ENCODE measurements at places on chromosomes 11 and 22.

DNA sequence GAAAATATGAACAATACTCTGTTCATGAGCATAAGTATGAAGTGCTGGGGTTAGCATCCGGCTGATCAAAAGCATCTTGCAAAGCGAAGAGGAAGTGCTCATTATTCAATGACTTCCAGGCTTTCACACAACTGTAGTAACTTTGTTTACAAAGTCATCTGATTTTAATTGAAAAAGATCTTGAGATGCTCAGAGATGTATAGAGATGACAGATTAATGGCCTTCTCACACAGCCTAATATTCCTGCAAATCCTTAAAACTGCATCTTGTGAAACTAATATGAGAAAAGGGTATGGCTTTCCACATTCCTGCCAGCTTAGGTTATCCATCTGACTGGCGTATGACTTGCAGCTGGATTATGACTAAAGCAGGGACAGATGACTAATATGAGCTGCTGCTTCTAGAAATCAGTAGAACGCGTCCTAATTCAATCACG lies 125.4 kb downstream of the CASP12 start:
- no peak for DNase-seq

DNA sequence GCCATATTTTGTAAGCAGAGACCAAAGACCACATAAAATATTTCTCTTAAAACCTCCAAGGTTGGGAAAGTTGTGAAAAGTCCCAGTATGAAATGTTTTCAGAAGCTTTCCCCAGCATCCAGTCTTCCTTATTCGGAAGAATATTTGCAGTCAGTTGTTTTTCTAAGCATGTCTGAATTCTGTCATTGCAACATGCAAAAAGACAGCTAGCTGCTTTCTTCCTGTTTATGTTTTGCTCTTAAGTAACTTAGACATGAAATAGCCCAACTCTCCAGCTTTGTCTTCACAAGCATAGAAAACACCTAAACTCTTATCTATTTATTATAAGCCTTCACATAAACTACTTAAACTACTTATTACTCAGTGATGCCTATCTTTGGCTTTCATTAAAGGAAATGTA lies 57.9 kb upstream of the MMP13 start:
- DNase-seq: no peak

- DNase-seq: no peak
These were observed 36.1 kb upstream of the LRRC32 start for GRCh38 chr11:76706667-76707066.

DNA sequence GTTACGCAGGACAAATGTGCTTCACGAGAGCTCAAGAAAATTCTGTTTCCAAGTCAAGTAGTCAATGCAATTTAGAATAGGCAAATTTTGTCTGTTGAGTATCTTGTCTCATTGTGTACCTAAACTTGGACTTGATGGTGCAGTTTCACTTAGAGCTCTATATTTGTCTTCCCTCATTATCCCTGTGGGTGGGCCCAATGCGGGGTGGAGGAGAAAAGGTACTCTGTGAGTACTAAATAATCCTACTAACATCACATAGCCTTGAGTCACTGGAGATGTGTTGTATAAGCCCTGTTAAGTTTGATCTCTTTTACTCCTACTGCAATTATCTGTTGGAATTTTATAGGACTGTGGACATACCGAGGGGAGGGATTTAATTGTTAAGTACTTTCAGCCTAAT lies 331.2 kb downstream of the METTL15 start:
- DNase-seq: no peak

GRCh38 chr11:118633979-118634378 lies 26.6 kb downstream of the PHLDB1 start:
- no peak for DNase-seq

DNA sequence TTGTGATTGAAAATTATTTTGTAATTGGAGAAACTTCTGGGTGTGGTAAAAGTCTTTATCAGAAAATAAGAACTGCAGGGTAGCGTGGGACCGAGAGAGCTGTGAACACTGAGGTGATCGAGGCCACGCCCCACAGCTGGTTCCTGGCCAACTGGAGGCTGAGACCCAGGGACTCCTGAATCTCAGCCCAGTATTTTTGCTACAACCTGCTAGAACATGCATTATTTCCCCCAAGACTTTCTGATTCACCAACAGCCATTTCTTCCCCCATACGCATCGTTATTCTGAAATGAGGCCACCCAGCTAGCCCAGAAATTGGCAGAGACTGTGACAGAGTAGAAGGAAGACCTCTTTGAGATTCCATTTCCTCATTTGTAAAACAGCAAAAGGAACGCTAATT lies 3.4 kb upstream of the FGF19 start:
- DNase-seq: no peak

All from GM12892 (cell line).